ENCODE measurements at places on chromosomes 2 and 18.

GRCh38 chr2:206856513-206856912, 82.8 kb upstream of the CPO start:
- peak; percentile 17 for DNase-seq

DNA sequence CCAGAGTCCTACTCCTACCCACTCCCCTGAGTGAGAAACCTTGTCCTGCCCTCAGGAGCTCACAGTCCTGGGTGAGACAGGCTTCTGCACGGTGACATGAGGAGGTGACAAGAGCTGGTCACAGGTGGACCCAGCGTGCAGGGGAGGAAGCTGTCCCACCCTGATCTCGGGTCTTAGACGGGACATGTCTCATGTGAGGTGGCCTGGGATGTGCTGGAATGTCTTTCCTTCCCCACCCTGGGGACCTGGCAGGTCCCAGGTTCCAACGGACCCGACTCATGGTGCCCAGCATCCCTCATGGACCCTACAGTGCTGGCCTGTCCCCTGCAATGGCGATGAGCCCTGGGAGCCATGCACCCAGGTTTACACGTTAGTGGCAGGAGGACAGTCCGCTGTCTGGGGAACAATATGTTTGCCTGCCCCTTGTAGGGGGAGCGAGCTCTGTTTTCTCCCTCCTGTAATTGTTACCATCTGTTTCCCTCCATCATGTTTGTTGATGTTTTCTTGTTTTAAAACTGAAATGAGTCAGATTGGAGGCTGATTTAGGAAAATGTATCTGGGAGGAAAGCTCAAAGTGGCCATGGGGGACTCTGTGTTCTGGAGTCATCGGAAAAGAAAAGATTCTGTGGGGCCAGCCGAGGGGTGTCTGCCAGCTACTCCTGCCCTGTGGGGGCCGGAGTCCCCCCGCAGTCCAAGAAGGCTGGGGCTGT, 238.1 kb downstream of the KLHL29 start:
- no peak for DNase-seq

DNA sequence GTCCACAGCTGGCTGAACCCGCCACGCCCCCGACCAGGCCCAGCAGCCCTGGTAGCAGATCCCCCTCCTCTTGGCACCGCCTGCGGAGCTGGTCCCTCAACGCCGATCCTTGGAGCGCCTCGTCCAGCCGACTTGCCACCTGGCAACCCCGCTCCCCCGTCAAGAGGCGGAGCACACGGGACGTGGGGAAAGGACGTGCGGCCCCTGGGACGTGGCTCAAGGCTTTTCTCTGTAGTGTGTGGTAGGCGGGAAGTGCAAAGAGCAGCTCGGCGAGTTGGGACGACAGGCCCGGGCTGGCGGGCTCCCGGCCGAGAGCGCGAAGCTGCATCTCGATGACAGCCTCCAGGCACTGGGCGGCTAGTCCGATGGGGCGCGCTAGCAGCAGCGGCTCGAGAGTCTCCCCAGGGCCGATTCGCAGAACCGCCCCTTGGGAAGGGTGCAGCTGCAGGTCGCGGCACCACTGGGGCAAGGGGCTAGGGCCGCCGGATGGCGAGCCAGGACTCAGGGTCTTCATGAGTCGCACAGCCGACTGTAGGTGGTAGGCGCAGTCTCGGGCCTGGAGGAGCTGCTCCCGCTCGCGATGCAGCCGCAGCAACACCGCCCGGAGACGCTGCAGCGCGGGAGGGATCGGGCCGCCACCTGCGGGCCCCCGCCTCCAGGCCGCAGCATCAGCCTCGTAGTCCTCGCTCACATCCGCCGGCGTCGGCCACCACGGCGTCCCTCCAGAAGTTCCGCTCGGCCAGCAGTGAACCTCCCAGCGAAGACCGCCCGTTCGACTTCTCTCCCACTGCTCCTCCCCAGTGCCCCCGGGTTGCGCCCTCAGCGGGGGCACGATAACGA, 617 bp downstream of the CCDC142 start:
- DNase-seq, result no peak

DNA sequence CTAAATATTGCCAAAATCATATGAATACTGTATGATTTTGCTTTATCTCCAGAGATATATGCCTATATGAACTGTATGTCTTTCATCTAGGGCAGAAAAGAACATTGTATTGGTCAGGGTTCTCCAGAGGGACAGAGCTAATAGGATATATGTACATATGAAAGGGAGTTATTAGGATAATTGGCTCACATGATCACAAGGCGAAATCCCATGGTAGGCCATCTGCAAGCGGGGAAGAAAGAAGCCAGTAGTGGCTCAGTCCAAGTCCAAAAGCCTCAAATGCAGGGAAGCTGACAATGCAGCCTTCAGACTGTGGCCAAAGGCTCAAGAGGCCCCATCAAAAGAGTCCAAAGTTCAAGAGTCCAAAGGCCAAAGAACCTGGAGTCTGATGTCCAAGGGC, 209.9 kb downstream of the RNF144A start:
- no peak for DNase-seq

DNA sequence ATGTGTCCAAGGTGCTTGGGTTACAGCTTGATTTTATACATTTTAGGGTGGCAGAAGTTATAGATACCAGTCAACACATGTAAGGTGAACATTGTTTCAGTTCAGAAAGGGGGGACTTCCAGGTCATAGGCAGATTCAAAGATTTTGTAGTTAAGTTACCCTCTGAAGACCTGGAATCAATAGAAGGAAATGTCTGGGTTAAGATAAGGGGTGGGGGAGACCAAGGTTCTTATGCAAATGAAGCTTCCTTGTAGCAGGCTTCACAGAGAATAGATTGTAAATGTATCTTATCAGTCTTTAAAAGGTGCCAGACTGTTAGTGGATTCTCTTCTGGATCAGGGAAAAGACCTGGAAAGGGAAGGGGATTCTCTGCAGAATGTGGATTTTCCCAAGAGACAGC, 42.4 kb downstream of the BMPR2 start:
- DNase-seq, result no peak

Data from fibroblast of lung (primary cell).